ENCODE measurements at places on chromosomes 3 and 15.

- peak; percentile 84 for DNase-seq
Observed at GRCh38 chr3:113947372-113948014, at the start of gene ZDHHC23. TSS of gene ZDHHC23 (plus strand) at chr3:113948013. CDS start at chr3:113948803, 790 bp downstream.

DNA sequence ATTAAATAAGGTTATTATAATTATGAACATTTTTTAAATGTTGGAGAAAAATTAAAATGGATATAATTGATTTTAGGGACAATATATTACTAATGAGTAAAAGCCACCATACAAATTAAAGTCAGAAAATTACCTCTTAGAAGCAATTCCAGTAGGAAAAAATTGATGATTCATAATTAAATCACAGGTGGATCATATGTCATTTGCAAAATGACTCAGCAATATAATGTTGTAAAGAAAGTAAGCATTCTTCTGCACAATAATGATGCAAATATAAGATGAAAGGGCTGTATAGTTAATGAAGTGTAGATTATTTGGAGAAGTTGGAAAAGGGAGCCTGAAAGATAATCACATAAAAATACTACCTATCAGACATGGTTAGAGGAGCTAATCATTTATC, 25.8 kb downstream of the ZPLD1 start:
- DNase-seq: no peak

DNA sequence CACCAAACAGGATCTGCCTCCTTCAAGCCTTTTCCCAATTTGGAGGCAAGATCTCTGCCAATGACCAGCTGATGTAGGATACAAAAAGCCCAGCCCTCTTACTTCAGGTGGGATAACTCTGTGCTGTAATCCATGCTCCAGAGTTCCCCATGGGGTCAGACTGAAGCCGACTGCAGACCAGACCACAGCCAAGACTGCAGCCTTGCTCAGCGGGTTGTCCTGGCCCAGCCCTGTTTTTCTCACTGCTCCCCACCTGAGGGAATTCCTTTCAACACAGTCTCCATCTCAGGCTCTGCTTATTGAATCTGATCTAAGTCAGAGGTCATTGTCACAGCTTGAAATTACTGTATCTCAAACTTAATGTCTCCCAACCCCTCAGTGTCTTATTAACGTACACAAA, 207.0 kb downstream of the MYRIP start:
- DNase-seq: no peak

DNA sequence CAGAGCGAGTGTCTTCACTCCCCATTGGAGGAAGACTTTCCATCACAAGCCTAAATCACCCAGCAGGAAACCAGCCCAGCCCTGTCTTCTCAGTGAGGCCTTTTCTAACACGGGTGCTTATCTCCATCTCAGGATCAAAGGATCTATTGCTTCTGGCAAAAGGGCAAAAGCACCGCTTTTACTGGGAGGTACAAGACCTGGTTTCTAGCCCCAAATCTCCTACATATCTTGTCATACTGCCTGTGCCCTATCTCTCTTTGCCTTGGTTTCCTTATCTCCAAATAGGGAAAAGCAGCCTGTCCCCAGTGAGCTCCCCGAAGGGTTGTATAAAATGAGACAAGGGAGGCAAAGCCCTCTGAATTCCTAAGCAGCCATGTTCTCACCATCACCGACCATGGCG, 5.2 kb downstream of the GLB1 start:
- DNase-seq: no peak

DNA sequence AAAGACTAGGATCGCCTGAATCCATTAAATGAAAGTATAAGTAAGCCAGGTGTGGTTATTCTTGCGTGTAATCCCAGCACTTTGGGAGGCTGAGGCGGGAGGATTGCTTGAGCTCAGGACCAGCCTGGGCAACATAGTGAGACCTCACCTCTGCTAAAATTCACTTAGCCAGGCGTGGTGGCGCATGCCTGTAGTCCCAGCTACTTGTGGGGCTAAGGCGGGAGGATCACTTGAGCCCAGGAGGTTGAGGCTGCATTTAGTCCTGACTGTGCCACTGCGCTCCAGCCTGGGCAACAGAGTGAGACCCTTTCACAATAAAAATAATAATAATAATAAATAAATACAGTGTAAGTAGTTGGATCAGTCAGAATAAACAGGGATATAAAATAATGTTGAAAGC, 25.5 kb upstream of the HYKK start:
- no peak for DNase-seq

- no peak for DNase-seq
Observed at GRCh38 chr3:62895901-62896300, 20.7 kb upstream of the CADPS start.

DNA sequence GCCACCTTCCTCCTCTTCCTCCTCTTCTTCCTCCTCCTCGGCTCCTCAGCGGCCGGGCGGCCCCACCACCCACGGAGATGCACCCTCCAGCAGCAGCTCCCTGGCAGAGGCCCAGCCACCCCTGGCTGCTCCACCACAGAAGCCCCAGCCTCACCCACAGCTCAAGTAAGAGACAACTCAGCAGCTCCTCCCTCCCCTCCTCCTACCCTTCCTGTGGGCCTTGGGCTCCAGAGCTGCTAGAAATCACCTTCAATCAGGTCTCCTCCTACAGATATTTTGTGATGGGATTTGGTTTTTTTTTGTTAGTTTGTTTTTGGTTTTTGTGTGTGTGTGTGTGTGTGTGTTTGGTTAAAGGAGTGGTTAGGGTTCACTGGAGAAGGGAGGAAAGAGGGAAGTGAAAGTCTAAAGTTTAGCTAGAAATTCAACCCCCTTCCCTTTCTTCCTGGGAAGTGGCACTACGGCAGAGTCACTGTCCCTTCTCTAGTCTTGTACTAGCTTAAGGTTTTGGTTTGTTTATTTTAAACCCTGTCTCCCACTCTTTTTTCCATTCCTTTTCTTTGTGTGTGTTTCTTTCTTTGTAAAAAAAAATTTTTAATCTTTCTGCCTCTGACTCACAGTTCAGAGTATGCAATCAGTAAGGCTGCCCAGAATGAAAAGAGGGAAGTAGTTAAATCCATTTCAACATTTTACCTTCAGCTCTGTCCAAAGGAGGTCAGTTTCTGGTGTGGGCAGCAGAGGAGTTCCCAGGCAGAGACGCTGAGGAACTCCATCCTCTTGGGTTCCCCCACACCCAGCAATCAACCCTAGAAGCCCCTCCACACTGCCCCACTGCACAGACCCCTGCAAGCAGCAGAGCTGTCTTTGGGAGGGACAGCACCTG, 29.0 kb upstream of the TIMP4 start:
- DNase-seq: peak; percentile 73

- no peak for DNase-seq
Observed at GRCh38 chr3:143914257-143914656, 57.4 kb upstream of the DIPK2A start.

DNA sequence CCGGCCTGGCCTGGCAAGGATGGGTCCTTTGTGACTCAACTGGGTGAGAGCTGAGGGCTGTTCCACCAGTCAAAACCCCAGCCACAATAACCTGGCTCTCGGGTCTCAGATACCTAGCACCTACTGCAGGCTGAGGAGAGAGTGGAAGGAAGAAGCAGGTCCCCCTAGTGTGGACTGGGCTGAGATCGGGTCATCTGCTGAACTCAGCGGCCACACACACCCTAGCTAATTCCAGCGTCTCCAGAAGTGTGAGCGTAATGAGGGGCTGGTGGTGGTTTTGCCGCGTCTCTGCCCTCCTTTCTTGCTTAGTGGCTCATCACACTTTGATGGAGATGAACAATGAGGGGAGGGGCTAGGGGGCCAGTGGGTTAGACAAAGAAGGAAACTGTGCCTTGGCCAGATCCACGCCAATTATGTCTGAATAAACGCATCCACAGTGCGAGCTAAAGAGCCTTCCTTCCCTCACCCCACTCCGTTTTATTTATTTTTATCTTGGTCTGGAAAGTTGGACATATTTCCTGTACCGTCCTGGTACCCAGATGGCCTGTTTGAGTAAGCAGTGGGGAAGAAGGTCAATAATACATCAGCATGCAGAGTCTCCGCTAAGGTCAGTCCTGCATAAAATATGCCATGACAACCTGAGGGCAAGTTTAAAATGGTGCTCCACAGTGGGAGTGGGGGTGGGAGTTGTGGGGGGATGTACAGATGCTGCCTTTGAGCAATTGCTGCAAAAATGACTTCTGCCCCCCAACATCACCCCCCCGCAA, 370.0 kb downstream of the WDR72 start:
- DNase-seq: no peak
